GM23338 (cell line): ENCODE measurements at places on chromosomes 13 and 19.

DNA sequence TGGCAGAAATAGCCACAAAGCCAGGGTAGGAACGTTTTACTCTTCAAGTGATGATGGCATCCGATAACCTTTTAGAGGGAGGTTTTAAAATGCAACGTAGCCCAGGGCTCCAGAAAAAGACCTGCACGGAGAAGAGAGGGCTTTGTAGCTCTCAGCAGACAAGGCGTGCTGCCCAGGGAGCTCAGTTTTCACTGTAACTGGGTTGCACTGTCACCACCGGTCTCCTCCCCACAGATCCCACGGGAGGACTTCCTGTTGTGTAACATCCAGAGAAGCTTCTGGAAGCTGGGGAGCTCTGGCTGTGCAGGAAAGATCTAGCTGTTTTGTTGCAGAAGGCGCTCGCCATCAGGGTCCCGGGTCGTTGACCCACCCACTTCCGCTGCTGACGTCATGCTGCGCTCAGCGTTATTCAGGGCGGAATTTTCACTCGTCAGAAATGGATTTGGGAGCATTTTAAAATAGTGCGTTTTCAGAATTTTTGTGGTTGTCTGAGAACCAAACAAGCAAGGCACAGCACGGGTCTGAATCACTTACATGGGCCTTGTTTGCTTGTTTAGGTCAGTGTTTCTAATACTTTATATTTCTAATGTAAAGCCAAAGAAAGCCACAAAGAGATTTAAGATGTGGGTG lies 50.8 kb downstream of the ATP11A start:
- DNase-seq = no peak

DNA sequence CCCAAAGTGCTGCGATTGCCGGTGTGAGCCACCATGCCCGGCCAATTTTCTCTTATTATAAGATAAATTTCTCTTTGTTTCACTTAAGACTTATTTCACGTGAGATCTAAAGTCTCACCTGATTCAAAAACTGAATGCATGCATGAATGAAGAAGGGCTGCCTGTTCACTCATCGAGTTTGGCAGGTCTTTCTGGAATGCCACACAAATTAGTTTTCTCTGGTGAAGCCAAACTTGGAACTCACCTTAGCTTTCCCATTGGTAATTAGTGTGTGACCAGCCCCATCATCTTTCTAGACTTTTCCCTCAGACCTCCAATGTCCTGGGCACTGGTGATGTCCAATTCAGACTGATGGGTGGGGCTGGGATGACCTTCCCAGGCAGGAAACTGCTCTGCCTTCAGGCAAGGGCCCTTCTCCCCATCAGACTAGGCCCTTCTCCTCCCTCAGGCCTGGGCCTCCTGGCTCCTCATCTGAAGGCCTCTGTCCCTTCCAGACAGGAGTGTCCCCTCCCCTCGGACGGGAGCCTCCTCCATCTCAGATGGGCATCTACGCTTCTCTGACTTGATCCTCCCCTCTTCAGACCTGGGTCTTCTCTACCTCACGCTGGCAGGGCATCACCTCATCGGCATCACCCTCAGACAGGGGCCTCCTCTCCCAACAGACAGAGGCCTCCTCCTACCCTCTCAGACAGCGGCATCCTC lies 14.4 kb downstream of the C3 start:
- DNase-seq = no peak

GRCh38 chr13:46345398-46345797 lies 41.7 kb downstream of the RUBCNL start:
- DNase-seq = no peak

GRCh38 chr19:5086725-5087439 lies 118.0 kb downstream of the KDM4B start:
- DNase-seq = peak; percentile 70

DNA sequence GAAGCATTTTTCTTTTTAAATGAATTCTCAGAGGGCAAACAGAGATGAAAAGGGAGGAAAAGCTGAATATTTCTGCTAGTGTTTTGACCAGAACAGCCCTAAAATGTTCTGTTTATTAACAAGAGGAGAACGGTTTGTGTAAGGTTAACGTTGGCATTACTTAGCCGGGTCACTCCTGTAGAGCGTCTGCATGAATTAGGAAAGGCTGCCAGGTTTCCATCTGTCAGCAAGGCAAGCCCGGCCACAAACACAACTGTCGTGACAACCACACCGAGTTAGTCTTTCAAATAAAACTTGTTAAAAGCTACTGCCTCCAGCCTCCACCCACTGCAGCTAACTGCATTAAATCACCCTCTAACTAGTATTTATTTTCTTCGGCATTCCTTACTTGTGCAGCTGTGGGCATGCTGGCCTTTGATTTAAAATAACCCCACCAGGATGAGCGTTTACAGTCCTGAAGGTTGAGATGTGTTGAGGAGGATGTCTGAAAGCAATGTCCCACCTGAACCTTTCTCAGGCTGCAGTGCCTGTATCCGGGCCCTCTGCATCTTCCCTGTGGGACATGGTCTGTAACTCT lies 527.9 kb downstream of the FGF9 start:
- peak; percentile 18 for DNase-seq

- no peak for DNase-seq
Observed at GRCh38 chr13:80305737-80306136, 35.2 kb downstream of the SPRY2 start.

DNA sequence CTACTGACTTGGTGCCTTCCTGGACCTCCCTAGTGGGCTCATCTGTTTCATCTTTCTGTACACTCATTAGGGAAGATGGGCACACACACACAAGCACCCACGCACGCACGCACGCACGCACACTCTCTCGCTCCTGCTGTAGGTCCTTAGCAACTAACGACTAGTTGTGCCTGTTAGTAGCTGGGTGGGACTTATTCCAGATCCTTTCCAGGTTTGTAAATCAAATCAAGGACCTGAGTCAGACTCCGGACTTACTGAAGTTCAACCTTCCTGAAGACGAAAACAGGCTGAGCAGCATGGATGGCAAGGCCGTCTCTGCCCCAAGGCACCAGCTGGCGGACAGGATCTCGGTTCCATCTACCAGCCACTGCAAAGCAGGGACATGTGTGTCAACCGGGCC lies 76.2 kb downstream of the SLC15A1 start:
- no peak for DNase-seq

DNA sequence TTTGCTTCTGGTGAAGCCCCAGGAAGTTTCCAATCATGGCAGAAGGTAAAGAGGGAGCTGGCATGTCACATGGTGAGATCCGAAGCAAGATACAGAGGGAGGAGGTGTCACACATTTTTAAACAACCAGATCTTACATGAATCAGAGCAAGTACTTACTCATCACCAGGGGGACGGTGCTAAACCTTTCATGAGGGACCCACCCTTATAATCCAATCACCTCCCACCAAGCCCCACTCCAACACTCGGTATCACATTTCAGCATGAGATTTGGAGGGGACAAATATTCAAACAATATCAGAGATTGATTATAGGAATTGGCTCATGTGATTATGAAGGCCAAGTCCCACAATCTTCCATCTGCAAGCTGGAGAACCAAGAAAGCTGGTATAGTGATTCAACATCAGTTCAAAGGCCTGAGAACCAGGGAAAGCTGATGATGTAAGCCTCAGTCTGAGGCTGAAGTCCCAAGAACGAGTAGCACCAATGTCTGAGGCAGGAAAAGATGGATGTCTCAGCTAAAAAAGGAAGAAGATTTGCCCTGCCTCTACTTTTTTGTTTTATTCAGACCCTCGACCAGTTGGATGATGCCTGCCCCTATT lies 58.6 kb upstream of the WDFY2 start:
- no peak for DNase-seq

GRCh38 chr13:106103779-106104178 lies 431.7 kb downstream of the EFNB2 start:
- no peak for DNase-seq

- DNase-seq = peak; percentile 28
Observed at GRCh38 chr13:93279982-93280381, 53.4 kb downstream of the GPC6 start.

DNA sequence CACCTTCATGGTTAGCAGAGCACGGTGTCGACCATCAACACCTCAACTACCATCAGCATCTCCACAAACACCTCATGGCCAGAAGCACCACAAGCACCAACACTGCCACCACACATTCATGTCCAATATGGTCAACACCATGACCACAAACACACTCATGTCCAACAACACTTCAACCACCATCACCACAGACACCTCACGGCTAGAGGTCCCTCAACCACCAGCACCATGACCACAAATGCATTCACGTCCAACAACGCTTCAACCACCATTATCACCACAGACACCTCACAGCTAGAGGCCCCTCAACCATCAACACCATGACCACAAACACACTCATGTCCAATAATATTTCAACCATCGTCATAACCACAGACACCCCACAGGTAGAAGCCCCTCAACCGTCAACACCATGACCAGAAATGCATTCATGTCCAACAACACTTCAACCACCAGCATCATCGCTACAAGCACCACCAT lies 10.2 kb downstream of the TRAPPC5 start:
- DNase-seq = no peak

GRCh38 chr19:58304748-58305064 lies 471 bp upstream of the ERVK3-1 start:
- DNase-seq = peak; percentile 52

- peak; percentile 49 for DNase-seq
Observed at GRCh38 chr13:35475960-35476943, at the start of gene MAB21L1. Gene MAB21L1, minus strand, starts transcription at chr13:35476689. Its CDS starts 551 bp downstream, at chr13:35476138.

DNA sequence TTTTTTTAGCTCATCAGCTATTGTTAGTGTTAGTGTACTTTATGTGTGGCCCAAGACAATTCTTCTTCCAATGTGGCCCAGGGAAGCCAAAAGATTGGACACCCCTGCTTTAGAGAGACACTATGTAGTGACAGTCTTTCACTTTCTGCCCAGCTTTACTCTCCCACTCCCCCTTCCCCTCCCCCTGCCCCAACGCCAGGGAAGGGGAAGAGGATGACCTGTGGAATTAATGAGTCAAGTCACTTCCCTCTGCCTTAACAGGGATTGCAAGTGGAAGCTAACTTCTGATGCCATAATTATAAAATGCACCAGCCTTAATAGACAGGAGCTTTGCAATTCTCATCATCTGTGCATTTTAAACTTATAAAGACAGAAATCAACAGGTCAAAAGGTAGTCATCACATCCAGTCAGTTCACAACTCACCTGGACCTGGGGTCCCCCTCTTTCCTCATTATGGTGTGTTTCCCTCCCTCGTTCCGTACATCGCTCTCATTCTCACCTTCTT lies 1.6 kb downstream of the ZNF415 start:
- DNase-seq = peak; percentile 3

DNA sequence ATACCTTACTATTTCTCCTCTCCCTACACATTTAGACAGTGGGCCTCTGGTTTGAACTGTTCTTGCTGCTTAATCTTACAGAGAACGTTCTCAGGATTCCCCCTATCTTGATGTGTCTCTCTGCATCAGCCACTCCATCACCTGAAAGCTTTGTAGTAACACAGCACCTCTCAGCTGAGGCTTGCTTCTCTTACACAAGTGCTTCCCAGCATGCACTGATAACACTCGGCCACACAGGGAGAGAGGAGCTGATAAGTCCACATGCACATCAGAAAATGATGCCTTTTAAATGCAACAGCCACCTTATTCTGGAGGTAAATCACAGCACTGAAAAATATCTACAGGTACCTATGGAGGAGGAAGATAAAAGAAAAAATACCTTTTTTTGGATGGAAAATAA lies 192.2 kb upstream of the TSHZ3 start:
- no peak for DNase-seq

- DNase-seq = no peak
Observed at GRCh38 chr13:96342852-96343465, 253.1 kb downstream of the HS6ST3 start.

DNA sequence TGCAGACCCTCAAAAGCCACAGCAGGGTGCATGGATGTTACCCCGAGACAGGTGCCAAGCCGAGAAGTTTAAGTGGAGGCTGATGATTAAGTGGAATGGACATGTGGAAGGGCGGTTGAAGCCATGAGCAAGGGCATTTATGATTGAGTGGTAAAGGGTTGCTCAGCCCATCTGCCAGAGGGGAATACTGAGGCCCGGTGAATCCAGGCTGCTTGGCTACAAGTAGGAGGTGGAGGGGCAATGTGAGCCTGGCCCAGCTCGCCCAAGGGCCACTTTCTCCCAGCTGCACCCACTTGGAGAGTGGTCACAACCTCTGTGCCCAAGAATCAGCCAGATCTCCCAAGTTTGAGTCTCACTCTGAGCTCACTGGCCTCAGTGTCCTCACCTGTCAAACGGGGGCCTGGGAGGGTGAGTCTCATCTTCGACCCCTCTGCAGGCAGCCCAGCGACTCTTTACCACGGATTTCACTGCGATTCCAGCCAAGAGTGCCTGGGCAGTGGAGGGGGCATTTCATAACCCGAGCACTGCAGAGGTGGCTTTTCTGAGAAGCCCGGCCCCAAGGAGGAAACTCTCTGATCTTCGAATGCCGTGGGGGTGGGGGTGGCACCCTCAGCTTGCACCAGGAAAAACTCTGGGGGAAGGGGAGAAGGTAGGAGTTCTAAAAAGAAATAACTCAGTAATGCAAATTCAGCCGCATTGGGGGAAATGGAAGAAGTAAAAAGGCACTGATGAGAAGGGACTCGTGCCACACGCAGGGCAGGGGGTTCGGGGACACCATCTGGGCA lies 62.9 kb upstream of the KLF2 start:
- DNase-seq = no peak

GRCh38 chr13:46964789-46965527 lies 68.1 kb upstream of the HTR2A start:
- no peak for DNase-seq

GRCh38 chr19:1991018-1991913 lies 24.2 kb downstream of the BTBD2 start:
- no peak for DNase-seq

DNA sequence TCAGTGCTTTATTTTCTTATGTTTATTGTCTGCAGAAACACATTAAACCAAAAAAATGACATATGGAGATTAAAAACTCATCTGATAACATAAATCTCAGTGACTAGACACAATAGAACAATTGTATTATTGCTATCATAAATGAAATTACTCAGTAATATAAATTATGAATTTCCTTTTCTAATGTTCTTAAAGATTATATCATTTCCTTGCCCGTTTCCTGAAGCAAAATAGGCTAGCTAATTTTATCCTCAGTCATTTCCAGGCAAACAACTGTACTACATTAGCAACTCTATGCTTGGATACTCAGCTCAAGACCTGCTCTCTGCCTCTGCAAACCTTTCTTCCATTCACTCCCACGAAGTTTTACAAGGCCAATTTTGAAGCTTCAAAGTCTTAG lies 61.2 kb downstream of the RFC3 start:
- DNase-seq = no peak

DNA sequence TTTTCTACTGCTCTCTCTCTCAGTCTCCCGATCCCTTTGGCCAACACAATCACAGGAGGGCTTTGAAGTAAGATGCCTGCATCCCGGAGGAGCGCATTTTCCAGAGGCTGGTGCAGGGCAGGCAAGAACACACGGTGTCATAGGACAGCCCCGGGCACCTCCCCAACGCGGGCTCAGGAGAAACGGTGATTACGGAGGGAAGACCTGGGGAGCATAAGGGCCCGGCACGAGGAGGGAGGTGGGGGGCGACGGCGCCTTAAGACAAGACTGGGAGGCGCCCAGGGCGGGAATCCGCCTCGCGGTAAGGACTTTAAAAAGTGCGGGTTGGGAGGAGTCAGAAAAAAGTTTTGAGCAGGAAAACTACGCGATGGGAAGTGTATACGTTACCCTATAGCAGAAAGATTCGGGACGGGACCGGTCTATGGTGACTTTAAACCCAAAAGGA lies 18.7 kb upstream of the ZNF888 start:
- DNase-seq = peak; percentile 65

GRCh38 chr13:90500569-90500968 lies 846.9 kb upstream of the MIR17HG start:
- DNase-seq = no peak
